ENCODE measurements at places on chromosomes 3 and 15.

DNA sequence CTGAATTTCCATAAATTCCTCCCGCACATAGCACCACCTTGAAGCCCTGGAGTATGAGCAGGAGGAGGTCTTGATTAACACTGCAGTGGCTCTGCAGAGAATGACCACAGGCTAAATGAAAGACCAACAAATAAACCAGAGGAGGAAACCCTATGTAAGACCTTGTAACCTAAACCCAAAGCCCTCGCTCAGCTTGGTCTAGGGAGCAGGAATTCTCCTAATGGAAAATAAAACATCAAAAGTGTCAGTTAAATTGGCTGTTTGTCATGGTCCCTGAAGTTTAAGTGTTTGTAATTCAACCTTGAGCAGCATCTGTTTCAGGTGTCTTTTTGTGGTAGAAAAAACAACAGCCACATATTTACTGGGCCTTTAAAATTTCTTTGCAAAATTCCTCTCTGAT is 9.2 kb upstream of the UBE2Q2 start:
- no peak for DNase-seq

DNA sequence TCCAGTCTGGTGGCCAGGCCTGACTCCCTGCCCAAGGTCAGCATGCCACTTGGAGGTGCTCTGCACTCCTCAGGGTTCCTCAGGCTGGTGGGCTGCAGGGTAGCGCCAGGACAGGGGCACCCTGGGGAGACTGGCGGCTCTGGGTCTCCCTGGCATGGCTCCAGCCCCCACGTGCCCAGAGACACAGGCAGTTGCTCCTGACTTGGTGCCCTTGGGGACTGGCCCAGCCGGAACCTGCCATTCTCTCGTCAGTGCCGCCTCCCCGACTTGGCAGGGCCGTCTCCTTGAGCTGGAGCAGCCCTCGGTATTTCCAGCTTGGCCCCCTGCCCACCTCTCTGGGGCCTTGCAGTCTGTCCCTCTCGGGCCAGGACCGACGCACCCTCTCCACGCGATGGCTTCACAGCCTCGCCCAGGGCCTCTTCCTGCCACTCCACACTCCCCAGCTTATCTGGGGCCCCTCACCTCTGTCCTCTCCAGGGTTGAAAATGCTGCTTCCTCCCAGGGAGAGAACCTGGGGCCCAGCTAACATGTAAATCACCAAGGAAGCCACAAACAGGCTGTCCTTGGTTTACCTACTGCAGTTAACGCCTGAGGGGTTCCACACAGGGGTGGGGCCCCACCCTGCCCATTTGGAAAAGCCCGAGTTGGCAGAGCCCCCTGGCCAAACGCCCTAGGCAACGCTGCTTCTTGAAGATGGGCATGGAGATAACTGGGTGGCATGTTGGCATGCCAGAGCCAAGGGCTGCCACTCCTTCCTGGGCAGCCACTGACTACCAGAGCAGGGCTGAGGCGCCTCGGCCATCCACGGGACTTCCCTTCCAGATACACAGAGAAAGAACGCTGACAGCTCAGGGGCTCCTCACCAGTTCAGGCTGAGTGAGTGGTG is 61.4 kb downstream of the SMAD6 start:
- no peak for DNase-seq

DNA sequence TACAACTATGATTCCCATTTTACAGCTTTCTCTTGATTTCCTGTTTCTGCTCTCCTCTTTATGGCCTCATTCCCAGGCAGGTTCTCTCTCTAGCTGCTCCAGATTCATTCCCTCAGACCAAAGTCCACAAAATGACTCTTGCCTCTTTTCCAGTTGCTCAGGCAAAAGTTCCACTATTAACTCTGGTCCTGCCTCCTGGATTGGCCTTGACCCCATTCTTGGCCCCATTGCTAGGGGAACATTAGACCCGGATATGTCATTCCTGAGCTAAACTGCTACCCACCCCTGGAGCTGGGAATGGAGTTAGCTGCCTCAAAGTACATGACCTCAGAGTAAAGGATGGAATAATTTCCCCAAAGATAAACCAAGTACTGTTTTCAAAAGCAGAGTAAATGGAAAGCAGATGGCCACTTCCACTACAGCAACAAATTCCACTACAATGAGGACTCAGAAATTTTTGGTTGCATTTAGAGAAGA is 73.0 kb upstream of the GAP43 start:
- DNase-seq, result no peak

GRCh38 chr3:177057768-177058167 is 139.5 kb downstream of the TBL1XR1 start:
- DNase-seq, result no peak

DNA sequence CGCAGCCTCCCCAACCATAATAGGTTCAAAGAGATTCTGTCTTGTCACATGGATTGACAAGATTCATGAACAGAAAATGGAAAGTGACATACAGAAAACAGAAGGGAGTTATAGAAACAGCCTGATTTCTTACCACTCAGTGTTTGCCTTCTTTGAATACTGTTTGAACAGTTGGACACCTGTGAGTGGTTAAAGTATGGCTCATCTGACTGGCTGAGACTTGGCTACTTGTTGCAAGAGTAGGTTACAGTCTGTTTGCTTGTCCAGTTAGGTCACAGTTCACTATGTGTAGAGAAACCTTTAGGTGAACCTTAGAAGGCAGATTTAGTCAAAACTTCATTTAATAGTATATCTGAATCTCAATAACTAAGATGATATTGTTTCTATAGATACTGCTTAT is 1003.9 kb upstream of the EPHA6 start:
- no peak for DNase-seq

GRCh38 chr15:51768018-51768417 is 16.6 kb downstream of the TMOD2 start:
- no peak for DNase-seq

DNA sequence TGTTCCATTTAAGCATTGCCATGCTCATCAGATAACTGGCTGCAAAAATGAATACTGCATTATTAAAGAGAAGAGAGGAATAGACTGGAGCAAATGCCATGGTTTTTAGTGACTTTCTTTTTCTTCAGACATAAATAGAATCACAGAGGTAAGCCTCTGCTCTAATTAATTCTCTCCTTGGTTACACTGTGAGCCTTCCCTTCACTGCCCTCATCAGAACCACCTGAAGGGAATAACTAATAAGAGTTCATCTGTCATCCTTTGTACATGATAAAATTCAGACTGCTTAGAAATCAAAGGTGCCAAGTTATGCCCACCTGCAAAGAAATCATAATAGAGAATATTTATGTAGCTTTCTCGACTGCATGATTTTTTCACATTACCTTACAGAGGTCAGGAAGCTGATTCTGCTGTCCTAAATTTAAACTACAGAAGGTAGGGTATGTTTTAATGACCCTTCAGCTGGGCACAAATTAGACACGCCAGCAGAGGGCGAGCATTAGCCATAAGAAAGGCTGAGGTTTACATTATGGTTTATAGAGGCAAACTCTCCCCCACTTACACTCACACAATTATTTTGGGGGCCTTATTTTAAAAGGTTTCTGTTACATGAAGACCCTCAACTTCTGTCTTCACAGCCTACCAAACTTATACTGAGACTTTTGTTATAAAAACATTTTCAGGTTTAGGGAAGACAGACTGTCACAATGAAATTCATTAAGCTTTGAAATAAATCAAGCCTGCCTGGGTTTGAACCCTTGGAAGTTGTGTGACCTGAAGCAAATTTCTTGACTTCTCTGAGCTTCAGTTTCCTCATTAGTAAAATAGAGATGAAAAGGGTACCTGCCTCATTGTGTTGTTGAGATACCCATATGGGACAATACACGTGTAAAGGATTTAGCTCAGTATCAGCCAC is 15.3 kb upstream of the UNC13C start:
- DNase-seq, result peak; percentile 1

GRCh38 chr3:143826296-143826695 is 22.0 kb downstream of the SLC9A9 start:
- no peak for DNase-seq

GRCh38 chr3:25479727-25480010 is 51.6 kb downstream of the RARB start:
- no peak for DNase-seq

GRCh38 chr15:77843546-77843945 is 210.8 kb upstream of the LINGO1 start:
- DNase-seq, result no peak

DNA sequence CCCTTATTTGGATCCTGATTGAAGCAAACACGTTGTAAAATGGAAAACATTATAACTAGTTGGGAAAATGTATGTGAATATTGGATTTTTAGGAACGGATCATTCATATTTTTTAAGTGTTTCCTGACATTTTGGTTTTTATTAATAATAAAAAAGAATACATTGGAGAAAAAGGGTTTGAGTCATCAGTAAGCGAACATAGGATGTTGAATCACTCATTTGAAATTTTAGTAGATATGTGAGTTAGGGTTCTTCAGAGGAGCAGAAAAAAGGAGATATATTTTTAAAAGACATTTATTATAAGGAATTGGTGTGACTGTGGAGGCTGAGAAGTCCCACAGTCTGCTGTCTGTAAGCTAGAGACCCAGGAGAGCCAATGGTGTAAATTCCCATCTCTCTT is 258.5 kb downstream of the PTPRG start:
- DNase-seq, result no peak

DNA sequence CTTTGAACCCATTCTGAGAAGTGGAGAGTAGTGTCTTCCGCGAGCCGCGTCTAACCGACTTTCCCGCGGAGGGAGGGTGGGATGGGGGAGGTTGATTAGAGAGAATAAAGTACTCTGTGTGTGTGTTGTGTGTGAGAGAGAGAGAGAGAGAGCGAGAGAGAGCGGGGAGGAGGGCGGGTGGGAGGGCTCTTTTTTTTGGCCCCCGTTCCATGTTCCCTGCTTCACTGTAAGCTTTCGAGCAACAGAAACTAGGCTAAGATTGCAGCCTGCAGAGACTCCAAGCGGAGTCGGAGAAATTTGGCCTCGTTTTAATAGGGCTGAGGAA is 1.6 kb upstream of the MEIS2 start:
- no peak for DNase-seq

DNA sequence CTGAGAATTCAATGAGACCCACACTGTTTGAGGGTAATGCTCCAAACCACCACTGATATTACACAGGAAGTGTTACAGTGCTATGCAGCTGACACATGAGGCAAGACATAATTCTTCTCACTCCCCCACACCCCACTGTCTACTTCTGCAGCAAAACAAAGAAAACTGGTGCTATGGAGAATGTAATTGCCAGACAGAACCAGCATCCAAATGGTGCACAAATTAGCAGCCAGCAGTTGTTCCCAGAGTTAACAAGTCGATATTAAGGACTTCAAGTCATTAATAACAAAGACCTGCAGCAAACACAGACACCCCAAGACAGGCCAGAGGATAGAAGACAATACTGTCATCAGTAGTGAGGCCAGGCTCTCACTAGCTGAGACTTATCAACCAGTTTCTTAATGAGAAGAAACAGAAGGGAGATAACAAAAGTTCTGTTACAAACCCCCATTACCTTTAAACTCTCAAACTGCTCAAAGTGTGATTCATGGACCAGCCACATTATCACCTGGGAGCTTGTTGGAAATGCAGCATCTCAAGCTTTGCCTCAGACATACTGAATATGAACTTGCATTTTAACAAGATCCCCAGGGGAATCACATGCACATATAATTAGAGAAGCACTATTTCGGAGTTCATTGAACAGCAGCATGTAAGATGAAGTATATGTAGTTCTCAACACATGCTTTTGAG is 58.7 kb upstream of the FNDC3B start:
- peak; percentile 2 for DNase-seq

DNA sequence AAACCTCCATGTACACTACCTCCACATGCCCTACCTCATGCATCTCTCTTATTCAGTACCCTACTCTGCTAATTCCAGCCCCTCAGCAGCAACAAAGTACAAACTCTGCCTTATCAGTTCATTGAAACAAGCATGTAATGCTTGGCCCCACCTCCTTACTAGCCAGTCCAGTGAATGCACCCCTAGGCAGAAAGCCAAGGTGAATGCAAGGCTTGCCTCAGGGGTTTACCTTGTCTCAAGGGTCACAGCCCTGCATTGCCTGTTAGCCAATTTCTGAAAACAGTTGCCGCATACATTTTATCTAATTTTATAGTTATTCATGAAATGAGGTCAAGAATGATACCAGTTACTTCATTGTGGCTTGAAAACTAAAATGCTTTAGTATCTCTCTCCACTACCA is 576.4 kb downstream of the FHIT start:
- DNase-seq, result no peak

DNA sequence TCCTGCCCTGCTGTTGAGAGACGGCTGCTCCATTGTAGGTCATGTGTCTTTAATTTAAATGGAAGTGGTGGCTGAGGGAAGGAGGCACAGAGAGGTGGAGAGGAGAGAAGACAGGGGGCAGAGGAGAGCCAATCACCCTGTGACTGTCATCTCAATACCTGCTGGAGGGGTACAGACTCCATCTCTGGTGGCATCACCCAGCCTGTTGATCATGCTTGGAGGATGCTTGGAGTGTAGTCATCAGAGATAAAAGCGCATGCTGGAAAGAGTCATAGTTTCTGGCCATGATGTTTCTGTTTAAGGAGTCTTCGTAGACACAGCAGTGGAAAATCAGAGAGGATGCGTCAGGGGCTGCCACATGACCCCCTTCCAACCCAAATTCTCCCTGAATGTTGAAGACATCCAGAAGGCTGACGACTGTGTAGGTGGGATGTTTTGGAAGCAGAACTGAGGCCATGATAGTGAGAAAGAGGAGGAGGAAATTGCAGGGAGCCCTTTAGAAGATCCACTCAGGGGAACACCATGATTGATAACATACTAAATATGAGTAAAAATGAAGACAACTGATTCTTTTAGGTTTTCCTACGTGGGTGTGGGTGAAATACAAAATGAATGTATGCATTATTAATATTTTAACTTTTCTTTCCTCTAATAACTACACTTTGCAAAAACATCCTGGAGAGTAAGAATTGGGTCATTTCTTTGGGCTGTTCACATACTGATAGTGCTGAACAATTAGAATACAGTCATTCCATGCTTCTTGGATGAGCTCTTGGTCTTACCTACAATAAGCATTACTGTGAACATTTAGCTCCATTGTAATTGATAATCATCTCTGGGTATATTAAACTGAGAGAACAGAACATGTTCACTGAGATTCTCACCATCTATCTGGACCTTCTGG is 210.6 kb upstream of the ATP10A start:
- no peak for DNase-seq

DNA sequence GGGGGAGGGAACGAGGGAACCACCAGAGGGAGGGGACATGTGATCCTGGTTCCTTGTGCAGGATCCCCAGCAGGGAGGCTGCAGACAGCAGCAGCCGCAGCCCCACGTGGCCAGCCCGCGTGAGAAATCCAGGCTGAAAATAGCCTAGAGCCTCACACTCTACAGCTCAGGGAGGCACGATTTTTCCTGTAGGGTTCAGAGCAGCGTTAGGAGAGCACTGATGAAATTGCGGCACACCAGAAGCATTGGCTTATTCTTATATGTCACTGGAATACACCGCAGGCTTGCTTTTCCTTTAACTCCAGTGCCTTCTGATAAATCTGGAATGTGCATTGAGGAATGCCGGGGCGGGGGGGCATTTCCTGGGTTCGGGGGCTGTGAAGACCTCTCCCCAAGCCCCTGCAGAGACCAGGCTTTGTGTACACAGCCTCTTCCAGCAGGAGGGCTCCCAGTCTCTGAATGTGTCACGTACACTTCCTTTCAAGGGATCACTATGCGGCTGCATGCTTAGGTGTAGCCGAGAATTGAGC is 193.0 kb downstream of the ATP10A start:
- DNase-seq, result no peak

Data from NK-92 treated with Interleukin-12 subunit alpha and Interleukin-12 subunit beta, amount 100 ng/mL, for 24 hours (cell line).